ELR (cell line): ENCODE measurements at places on chromosomes 11 and 22.

DNA sequence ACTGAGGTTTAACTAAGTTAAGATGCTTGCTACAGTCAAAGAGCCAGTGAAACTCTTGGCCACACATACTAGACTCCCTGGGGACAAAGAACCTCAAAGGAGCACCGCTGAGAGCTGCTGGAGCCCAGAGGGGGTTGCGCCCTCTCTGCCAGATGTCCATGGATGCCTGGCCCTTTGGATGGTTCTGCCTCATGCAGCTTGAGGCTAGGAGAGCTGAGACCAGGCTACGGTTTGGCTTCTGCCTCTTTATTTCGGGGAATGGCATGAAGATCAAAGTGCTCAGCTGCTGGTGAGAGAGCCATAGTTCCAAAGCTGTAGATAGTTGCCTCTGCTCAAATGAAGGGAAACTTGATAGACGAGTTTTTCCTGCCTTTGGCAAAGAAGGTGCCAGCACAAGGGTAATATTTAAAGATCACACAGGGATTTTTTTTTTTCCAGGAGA is 43.0 kb downstream of the RASSF10 start:
- DNase-seq = no peak

DNA sequence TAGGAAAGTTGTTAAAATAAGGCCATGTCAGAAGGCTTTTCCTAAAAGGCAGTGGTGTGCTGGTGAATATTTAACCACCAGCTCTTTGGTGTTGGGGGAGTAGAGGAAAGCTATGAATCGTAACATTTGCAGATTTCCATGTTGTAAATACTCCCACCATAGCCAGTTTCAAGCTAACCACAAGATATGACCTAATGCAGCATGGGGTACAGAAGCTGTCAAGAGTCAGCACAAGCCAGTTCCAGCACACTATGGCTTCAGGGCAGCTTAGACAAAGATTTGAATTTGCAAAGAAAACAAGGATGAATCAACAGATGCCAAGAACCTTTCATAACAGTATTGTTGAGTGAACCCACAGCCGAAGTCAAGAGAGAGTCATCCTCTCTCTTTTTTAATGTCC is 40.0 kb downstream of the COMMD9 start:
- peak; percentile 93 for DNase-seq

GRCh38 chr22:22714600-22715335 is 70.4 kb downstream of the GGTLC2 start:
- no peak for DNase-seq

- DNase-seq = no peak
Measured at GRCh38 chr11:28729339-28729738, 621.2 kb downstream of the METTL15 start.

DNA sequence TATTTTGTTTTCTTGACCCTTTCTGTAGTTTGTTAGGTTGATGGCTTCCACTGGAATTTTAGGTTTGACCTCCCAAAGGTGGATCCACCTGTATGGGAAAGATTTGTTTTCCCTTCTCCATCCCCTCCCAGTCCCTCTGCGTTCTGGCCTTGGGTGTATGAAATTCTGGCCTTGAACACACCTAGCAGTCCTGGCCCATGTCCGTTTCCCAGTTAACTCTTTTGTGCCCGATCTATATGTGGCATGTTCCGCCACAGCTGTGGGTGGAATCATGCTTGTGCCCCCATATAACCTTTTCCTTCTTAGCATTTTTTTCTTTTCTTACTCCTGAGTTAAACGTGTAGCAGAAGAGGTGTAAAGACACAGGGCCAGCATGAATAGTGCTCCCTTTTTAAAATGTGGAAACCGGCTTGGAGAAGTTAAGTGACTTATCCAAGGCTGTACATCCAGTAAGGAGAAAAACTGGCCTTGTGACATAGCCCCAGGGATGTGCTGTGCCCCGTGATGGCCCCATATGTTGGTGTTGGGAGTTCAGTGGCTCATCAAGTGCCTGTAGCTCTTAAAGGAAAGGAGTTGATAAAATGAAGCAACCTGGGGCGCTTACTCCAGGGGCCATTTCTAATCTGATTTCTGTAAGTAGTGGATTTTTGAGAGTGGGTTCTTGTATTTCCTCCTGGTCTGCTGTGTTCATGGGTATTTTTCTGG is 39.3 kb downstream of the ZNRF3 start:
- DNase-seq = no peak

- DNase-seq = no peak
Measured at GRCh38 chr11:15958910-15959309, 397.4 kb downstream of the SOX6 start.

GRCh38 chr11:73968356-73968966 is 14.2 kb downstream of the UCP2 start:
- no peak for DNase-seq

DNA sequence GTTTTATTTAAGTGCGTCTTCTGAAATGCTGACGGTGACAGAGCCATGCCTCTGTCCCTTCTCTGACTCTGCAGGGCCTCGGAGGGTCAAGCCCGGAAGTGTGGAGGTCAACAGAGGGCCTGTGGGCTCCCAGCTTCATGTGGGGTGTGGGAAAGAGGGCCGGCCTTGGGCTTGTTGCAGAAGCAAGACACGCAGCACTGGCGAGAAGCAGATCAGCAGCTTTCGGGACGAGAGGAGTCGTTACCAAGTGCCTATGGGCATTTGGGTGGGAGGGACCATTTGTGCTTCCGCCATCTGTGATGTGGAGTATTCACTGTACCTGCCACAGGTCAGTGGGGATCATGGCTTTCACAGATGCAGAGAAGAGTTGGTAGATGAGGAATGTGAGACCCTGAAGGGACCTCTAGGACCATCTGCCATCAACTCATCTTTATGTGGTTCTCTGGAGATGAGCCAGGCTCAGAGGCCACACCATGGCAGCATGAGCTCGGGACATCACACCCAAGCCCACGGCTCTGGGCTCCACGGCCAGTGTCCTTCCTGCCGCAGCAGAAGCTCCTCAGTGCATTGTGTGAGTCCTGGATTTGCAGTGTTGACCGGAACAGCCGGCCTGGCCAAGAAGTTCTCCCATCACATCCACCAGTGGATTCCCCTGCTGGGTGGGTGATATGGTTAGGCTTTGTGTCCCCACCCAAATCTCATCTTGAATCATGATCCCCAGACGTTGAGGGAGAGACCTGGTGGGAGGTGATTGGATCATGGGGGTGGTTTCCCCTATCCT is 590.7 kb downstream of the TBC1D22A start:
- no peak for DNase-seq

DNA sequence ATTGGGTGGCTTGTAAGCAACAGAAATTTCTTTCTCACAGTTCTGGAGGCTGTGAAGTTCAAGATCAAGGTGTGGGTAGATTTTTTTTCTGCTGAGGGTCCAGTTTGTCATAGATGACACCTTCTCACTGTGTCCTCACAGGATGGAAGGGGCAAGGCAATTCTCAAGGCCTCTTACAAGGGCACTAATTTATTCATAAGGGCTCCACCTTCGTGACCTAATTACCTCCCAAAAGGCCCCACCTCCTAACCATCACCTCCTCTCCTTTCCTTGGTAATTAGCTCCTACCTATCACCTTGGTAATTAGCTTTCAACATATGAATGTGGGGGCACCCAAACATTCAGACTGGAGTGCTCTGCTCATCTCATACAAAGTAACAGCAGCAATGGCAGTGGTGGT is 92.3 kb upstream of the CD44 start:
- no peak for DNase-seq

GRCh38 chr11:44727373-44728287 is 868 bp downstream of the TSPAN18 start:
- peak; percentile 70 for DNase-seq

GRCh38 chr22:45023431-45023830 is 13.6 kb upstream of the PHF21B start:
- no peak for DNase-seq

GRCh38 chr11:57779276-57779675 is 17.7 kb downstream of the CTNND1 start:
- peak; percentile 70 for DNase-seq

GRCh38 chr11:102139081-102139498 is 28.8 kb downstream of the YAP1 start:
- peak; percentile 88 for DNase-seq

GRCh38 chr11:134417871-134418840 is 6.1 kb upstream of the B3GAT1 start:
- DNase-seq = peak; percentile 4

DNA sequence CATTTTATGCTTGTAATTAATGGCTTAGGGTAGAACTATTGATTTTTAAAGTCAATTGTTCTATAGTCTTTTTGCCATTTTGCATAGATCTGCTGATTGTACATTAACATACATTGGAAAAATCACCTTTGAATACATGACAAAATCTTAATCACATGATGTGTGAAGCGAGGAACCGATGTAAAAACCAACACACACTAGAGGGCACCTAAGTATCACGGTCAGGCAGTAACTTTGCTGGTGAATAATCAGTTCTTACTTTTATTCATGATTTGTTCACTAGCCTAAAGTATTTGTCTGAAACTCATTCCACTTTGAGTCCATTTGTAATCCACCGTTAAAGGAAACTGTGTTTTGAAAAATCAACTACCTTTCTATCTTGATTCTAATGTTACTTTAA is 28.2 kb downstream of the JHY start:
- DNase-seq = peak; percentile 37

DNA sequence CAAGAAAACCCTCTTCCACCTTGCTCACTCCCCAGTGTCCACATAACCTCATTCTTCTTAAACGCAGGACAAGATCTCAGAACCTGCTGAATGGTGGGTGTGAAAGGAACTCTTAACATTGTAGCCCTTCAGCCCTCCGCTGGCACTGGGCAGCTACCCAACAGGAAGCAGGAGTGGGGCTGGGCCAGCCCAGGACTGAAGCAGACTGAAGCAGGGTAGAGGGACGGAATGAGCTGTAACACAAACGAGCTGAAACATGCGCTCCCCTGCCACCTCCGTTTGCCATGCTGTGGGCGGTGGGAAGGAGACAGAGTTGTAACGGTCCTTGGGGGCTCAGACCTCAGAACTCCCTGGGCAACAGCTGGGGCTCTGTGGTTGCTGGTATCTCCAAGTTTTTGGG is 23.6 kb downstream of the NPAT start:
- no peak for DNase-seq

DNA sequence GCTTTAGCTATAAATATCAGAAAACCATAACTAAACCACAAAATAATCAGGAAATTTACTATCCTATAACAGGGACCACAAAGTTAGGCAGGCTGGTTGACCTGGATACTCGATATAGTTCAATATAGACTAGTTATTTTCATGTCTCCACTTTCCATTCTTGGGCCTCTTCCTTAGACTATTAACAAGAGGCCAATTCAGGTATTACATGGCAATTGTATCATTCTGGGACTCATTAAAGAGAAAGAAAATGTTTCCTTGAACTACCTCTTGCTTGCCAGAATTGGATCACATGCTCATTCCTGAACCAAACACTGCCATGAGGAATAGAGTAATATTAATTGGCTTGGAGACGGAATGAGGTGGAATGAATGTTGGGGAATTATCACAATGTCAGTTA is 76.0 kb downstream of the EIF3M start:
- peak; percentile 40 for DNase-seq

- DNase-seq = no peak
Measured at GRCh38 chr11:67163006-67163405, 43.9 kb downstream of the KDM2A start.

DNA sequence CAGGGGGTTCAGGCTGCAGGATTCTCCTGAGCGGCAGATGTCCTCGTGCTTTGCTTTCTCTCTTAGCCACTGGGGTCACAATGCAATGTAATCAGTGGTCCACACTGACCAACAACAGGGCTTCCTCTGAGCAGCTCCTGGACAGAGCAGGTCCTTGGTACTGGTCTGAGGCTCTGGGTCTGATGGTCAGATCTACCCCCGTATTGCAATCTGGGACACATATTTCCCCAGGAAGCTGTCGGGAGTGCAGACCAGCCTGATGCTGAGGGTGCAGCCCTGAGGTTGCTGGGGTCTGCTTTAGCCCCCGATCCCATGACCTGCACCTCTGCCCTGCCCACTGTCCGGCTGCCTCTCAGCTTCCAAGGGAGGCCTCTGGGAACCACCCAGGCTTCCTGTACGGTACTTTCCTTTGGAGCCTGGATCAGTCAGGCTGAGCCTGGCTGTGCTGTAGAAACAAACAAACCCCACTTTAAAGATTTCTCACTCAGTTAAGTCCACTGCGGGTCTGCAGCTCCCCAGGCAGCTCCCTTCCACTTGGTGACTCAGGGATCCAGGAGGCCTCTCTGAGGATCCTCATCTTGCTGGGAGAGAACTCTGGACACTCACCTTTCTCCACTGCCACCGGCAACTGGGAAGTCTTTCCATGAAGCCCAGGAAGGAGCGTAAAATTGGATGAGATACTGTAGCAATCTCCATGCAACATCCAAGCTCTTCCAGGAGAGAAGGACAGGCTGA is 1046.6 kb downstream of the TBC1D22A start:
- DNase-seq = no peak

DNA sequence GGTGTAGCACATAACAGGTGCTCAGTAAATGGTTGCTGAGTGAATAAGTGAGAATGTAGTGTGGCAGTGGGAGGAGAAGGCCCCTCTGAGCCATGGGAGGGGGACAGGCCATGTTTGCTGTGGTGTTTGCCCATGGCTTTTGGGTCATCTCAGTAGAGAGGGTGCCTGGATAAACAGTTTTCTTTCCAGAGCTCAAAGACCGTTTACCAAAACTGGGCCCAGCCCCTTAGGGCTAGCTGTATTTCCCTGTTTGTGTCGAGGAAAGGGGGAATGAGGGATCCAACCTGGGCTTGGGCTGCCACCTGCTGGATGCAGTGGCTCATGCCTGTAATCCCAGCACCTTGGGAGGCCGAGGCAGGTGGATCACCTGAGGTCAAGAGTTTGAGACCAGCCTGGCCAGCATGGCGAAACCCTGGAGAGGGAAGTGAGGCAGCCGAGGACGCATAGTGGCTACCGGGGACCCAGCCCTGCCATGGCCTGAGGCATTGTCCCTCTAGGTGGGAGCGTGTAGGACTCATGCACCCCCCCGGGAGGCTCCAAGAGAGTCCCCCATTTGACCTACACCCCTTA is 8.7 kb upstream of the LTO1 start:
- peak; percentile 50 for DNase-seq

DNA sequence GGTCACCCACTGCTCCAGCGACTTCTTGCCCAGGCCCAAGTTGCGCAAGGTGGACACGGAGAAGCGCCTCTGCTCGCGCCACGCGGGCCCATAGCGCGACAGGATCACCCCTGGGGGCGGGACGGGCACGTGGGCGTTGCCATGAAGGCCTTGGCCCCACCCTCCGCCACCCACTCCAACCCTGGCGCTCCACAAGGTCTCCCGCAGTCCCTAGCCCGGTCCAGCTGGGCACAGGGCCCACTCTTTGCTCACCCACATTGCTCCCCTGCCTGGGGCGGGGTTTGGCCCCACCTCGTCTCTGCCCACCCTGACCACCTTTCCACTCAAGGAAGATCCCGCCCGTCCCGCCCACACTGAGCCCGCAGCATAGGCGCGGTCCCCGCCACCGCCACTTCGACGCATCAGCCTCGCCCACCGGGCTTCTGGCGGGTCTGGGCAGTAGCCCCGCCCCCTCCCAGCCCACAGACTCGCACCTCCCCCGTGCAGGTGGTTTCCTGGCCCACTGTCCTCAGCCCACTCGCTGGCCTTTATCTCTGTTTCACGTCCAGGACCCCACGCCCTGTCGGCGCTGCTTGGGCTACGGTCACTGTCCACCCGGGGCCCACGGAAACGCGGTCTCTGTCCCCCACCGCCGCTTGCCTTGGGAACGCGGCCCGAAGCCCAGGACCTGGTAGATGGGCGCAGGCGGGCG is 12.3 kb upstream of the CYP2D6 start:
- no peak for DNase-seq
